ENCODE measurements at places on chromosomes 11 and 22.

DNA sequence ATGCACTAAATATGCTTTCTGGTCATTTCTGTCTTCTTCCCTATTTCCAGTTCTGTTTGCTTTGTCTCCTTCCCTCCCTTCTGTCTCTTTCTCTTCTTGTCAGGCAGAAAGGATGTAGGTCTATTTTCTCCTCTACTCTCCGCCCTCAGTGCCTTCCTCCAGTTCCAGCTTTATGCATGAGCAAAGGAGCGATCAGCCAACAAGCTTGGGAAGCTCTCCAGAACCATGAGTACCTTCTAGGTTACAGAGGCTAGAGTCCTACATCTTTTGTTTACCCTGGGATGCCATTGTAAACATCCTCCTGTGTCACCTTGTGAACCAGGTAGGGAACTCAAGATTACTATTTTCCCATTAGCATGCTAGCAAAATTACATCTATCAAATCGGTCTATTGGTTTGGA, 7.9 kb upstream of the SPON1 start:
- no peak for DNase-seq

- DNase-seq = no peak
Measured at GRCh38 chr11:118610773-118611432, 3.5 kb downstream of the PHLDB1 start.

DNA sequence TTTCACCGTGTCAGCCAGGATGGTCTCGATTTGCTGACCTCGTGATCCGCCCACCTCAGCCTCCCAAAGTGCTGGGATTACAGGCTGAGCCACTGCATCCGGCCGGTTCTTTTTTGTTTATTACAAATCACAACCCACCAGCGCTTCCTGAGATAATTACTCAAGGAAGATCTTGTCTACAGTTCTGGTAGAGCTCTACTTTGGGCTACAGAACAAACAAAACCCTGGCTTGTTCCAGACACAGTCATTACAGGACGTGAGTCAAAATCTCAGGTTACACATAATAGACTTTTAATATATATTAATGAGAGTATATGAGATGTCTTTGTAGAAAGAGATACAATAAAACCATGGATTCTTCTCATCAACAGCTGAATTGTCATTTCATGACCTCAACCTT, 42.8 kb upstream of the NUP50 start:
- no peak for DNase-seq

DNA sequence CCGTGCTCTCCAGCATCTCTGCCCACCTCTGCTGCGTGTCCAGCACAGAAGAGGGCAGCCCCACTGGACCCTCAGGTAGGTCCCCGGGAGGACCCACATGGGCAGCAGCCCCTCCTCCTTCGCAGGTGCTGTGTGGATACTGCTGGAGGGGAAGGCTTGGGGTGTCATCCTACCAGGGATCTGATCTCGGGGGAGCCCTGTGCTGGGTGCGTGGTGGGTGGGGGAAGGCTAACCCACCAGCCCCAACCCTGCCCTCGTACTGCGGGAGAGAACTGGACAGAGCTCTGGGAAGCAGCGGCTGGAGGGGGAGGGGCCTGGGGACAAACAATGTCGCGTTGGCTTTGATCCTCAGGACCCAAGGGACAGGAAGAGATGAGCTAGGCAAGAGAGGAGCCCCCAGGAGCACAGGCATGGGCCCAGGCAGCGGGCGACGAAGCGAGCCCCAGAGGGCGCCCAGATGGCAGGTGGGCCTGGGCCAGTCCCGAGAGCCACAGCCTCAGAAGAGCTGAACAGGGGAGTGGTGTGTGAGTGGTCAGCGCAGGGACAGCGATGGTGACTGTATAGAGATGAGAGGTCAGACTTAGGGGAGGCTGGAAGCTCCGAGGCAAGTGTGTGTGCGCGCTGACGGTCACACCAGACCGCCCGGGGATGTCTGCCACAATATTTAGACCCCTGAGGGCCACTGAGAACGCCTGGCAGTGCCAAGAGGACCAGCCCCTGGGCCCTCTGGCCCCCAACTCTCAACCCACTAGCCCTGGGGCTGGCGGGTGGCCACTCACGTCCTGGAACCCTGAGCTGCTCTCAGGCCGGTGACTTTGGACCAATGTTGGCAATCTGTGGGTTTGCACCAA, 1.4 kb upstream of the PIM3 start:
- no peak for DNase-seq

DNA sequence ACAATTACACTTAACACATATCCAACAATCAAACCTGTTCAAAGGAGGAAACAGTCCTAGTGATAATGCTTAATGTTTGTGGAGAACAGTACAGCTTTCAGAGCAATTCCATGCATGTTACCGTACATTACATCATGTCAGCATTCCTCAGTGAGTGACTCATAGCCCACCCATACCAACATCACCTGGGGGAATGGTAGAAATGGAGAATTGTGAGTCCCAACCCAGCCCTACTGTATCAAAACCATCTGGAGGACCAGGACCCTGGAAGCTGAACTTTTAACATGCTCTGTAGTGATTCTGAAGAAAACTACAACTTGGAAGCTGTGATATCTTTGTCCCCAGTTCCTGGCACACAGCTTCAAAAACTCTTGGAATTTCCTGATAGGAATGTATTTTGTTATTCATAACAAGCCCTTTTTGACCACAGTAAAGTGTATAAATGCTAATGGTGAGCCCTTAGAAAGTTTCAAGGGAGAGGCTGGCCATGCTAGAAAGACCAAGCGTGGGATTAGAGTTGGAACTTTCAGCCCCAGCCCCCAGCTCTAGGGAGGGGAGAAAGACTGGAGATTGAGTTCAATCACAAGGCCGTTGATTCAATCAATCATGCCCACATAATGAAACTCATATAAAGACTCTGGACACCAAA, 301.1 kb downstream of the BUD13 start:
- DNase-seq = no peak

GRCh38 chr11:58921778-58922390, 17.4 kb upstream of the GLYATL1 start:
- no peak for DNase-seq

- DNase-seq = no peak
Measured at GRCh38 chr11:111674941-111675340, 72.7 kb downstream of the SIK2 start.

DNA sequence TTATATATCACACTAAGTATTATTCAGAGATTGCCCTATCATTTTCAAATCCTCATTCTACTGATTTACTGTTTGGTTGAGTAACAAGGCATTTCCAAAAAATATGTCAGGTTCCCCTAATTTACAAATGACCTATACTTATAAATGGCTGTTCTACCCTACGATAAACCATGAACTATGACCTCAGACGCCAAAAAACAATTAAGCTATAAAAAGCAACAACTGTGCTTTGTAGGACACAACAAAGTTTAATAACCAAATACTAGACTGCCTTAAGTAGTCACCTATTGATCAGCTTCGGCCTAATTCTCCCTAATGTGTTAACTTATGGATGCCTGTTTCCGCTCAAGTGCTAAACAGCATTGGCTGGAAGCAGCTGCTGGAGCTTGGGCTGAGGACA, 53.2 kb downstream of the PICALM start:
- DNase-seq = no peak

DNA sequence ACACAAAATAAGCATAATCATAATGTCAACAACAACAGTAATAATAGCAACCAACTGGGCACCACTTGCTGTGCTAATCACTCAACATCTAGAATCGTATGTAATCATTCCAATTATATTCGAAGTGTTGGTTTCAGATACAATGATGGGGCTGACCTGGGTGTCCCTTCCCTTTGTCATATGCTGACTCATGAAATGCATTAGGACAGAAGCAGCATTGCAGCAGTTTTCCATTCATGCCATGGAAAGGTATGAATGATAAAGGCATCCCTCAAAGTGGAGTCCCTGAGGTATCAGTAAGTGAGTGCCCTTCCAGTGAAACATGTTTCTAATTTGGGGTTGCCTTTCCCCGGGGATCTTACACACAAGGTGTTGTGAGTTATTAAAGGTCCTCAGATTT, 46.3 kb upstream of the ANO3 start:
- DNase-seq = no peak

DNA sequence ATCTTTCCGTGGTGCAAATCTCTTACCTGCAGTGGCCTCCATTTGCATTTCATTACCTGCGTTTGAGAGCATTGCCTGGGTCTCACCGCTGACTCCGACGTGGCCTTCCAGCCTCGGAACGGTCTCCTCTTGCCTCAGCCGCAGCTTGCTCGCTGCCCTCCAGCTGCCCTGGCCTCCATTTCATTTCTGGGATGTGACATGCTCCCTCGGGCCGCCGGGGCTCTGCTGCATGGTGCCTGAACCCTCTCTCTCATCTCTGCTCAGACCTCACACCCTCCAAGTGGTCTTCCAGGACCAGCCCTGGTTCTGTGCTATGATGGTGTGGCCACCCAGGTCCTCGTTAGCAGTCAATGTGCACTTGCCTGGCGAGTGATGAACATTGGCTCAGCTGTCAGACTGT, 229.2 kb downstream of the TBC1D22A start:
- no peak for DNase-seq

GRCh38 chr11:65456418-65456817, 33.8 kb downstream of the NEAT1 start:
- DNase-seq = no peak

GRCh38 chr11:119145551-119145950, 3.3 kb upstream of the ABCG4 start:
- no peak for DNase-seq

DNA sequence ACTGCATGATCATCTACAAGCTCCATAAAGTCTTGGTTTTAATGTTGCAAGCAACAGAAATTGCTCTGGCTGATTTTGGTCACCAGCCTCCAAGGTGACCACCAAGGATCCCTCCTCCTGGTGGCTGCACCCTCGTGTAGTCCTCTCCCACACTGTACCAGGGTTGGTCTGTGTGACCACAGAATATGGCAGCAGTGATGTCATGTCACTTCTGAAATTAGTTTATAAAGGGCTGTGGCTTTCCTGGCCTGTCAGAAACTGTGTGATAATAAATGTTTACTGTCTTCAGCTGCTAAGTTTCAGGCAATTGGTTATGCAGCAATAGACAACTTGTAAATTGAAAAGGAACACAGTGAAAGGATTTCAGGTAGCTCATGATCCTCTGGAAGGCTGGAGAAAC, 5.3 kb upstream of the PRDM11 start:
- no peak for DNase-seq

GRCh38 chr11:6202041-6202440, 3.0 kb downstream of the OR52W1 start:
- DNase-seq = no peak

GRCh38 chr11:63556404-63557013, 6.7 kb downstream of the PLAAT2 start:
- no peak for DNase-seq

DNA sequence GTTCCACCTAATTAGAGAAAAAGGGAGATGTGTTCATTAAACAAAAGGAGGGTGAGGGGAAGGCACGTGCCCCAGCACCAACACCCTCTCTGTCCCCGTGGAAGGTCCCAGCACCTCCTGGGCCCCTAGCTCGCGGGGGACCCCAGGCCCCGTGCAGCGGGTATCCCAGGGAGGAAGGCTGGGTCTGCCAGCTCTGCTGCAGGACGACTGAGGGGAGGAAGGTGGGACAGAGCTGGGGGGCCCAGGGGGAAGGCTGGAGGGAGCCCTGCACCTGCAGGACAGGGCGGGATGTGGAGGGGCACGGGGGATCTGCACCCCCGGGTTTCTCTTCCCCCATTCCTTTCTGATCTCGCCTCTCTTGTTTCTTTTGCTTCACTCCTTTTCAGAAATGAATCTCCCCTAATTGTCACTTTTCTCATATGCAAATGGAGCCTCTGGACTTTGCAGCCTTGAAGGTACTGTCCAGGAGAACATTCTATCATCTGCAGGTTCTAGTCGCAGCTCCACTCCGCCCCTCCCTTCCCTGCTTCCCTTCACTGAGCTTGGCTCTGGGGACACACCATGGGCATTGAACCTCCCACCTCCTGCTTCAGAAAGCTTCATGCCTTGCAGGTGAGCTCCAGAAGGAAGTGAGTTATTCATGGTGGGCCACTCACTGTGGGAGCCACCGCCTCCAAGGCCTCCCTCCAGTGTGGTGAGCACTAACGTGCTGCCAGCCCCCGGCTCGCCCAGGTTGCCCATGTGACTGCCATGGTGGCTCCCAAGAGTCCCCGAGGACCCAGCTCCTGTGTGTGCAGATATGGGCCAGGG, 111.0 kb downstream of the ST3GAL4 start:
- DNase-seq = no peak

- DNase-seq = no peak
Measured at GRCh38 chr11:95586661-95587060, 202.9 kb downstream of the FAM76B start.

GRCh38 chr11:83813296-83813695, 527.1 kb upstream of the CCDC90B start:
- no peak for DNase-seq

DNA sequence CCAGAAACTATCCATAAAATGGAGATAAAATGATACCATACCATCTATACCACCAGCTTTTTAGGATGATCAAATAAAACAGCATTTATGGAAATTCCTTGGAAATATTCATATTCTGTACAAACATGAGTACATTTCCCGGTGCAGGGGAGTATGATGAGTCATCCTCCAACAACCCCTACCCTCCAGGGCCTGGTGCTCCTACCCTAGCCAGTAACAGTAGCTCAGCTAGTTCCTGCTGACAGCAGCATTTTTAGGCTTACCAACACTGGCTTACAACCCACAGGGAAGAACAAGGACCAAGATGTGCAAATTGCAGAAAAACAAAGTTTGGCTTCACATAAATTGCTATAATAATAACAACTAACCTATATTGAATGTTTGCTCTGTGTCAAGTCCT, 406.2 kb upstream of the CADM1 start:
- no peak for DNase-seq

GRCh38 chr22:24303007-24303406, 32.4 kb downstream of the SPECC1L start:
- DNase-seq = no peak

DNA sequence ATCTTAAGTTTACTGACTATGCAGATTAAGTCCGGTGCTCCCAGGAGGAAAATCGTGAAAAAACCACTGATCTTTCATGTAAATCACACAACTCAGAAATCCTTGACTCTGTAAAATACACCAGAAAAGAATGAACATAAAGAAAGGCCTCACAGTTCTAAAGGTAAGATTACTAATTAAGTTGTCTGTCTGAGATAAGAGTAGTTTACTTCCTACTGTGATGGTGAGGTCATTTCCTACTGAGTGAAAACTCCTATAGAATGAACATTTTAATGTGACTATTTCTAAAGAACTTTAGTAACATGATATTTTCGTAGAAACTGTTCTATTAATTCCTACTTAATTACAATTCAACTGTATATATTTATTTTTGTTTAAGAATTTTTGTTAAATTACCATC, 774.4 kb upstream of the CHORDC1 start:
- no peak for DNase-seq

DNA sequence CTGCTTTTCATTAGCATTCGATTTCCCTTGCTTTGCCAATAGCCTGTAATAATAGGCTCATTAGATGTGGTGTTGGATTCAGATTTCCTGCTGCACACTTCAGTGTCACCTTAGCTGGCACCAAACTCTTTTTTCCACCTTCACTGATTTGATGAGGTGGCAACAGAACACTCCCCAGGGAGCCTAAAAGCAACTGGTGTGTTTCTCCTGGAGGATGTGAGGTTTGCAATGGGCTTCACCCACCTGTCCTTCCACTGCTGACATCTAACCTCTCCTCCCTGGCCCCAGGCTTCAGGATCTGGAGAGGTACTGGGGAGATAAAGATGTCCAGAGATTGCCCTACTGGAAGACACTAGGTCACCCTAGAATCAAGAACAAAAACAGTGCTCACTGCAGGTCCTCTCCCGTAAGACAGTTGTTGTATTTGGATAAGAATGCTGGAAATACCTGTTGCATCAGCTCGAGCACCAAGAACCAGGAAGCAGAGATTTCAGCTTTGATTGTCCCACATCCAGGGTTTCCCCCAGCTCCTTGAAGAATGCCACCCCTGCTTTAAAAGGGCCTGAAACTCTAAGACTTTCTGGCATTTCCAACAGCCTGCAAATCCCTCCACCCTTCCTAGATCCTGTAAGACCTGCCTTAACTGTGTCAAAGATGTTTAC, 96.9 kb downstream of the SLC1A2 start:
- DNase-seq = no peak

Data from neuronal stem cell (in vitro differentiated cells).